Activated T-helper 2 cell treated with anti-CD3 and anti-CD28 coated beads, Interferon-gamma antibody, Interleukin-2, Interleukin-4, amounts not matched to agents 10 μg/mL and 5 μg/mL and 100 μg/mL, durations not matched to agents 14 hours and 24 hours and 36 hours (primary cell): ENCODE measurements at places on chromosomes 4 and X.

GRCh38 chr4:74109116-74109869 is 10.3 kb upstream of the CXCL2 start:
- no peak for DNase-seq

DNA sequence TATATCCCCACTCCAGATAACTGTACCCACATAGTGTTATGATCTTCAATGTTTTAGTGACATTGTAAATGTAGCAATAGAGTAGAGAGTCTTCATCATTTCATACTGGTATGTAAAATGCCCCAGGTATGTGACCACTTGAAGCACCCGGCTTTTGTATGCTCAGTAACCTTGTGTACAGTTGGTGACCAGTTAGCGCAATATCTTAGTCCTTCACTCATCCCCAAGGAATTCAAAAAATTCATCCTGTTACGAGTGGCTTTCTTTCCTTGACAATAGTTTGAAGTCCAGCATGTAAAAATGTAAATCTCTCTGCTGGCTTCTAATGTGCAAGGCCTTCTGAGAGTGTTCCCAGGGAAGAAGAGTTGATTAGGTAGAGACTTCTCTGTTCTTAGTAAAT is 145.6 kb downstream of the ARX start:
- no peak for DNase-seq

GRCh38 chr4:129064717-129065116 is 28.6 kb downstream of the SCLT1 start:
- DNase-seq = no peak

DNA sequence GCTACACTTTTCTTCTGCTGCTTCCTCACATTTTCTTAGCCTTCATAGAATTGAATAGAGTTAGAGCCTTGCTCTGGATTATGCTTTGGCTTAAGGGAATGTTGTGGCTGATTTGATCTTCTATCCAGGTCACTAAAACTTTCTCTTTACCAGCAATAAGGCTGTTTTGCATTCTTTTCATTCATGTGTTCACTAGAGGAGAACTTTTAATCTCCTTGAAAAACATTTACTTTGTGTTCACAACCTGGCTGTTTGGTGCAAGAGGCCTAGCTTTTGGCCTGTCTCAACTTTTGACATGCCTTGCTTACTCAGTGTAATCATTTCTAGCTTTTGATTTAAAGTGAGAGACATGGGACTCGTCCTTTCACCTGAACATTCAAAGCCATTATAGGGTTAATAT is 87.7 kb upstream of the RAB40AL start:
- no peak for DNase-seq
